Lower leg skin (tissue), 4 donors: ENCODE measurements at places on chromosomes 11 and 22.

- DNase-seq, result no peak
Observed at GRCh38 chr11:64568041-64568571, 22.9 kb upstream of the SLC22A12 start.

DNA sequence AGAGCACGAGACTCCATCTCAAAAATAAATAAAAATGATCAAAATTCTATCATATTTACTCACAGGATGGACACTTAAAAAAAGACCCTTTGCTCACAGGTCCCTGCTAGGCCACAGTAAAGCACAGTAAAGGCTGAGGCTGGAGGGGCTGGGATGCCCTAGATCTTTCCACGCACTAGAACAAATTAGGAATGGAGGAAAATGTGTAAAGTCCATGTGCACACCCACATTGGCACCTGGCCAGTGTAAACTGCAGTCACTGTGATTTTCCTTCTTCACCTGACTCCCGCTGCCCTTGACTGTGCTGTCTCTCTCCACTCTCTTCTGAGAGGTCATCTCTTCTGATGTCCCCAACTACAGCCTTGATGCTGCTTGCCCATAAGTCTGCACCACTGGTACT, 195.5 kb downstream of the EFCAB6 start:
- DNase-seq, result no peak

DNA sequence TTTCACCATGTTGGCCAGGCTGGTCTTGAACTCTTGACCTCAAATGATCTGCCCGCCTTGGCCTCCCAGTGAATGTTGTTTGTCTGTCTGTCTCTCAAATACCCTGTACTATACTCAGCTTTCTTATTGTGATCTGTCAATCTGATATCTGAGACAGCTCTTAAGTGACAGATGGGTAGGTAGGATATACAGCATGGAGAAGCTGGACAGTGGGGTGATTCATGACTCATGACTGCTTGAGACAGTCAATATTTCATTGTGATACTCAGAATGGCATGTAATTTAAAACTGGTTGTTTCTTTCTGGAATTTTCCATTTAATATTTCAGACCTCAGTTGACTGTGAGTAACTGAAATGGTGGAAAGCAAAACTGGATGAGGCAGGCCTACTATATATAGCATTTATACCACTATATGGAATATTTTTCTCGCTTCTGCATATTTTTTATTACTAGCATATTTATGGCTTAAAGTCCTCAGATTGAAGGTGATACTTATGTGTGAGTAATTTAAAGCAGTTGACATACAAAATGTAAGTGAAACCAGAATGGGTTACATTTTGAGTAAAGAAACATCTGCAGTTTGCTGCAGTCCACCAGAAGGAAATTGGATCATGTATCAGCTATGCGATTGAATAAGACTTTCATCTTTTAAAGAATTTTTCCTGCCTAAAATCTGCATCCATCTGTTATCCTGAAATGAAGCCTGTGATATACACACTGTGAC, 22.3 kb downstream of the ARHGAP42 start:
- DNase-seq, result no peak

DNA sequence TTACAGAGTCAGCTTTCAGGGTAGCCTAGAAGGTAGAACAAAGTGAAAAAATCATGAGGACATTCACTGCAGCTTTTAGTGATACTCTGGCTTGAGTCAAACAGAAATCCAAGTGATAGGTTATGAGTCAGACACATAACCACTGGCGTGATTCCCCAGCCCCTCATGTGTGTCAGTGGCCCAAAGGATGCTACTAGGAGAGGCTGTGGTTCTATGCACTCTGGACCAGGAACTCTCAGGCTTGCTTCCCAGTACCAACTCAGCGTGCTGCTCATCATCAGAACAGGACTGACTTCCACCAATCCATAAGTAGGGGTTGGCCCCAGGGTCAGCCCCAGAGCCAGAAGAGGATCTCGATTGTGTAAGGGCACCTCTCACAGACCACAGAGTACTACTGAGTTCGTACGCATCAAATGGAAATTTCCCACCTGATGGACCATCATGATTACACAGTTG, 116.8 kb downstream of the MED15 start:
- DNase-seq, result no peak

DNA sequence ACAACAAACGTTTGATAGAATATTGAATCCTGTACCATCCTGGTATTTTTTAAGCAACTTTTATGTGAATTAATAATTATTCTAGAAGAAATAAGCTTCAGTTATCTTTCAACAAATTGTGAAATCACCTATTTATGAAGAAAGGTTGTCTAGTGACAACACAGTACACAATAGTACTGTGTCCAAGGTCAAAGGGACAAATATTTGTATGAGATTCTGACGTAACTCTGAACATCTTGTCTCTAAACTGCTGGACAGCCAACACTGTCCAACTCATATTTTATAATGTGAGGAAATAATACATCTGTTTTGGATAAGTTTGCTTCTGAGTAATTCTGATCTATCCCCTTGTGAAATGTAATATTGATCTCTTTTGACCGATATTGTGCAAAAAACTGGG, 18.9 kb downstream of the CASP5 start:
- DNase-seq, result no peak

DNA sequence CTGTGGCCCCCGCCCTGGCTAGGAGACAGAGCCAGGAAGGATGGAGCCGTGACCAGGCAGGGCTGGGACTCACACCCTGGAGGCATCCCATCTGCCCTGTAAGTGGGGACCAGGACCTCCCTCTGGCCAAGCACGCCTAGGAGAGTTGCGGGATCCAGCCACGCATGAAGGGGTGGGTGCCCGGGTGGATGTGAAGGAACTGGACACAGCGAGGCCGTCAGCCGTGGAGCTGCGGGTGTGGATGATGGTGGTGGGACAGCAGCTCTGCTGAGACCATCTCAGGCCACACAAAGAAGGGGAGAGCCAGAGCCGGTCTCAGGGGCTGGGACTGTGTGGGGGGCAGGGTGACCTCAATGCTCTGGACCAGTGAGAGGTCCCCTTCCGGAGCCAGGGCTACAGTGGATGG, 746.4 kb downstream of the BRD1 start:
- peak; percentile 78 for DNase-seq
